ENCODE measurements at places on chromosomes 11 and 22.

DNA sequence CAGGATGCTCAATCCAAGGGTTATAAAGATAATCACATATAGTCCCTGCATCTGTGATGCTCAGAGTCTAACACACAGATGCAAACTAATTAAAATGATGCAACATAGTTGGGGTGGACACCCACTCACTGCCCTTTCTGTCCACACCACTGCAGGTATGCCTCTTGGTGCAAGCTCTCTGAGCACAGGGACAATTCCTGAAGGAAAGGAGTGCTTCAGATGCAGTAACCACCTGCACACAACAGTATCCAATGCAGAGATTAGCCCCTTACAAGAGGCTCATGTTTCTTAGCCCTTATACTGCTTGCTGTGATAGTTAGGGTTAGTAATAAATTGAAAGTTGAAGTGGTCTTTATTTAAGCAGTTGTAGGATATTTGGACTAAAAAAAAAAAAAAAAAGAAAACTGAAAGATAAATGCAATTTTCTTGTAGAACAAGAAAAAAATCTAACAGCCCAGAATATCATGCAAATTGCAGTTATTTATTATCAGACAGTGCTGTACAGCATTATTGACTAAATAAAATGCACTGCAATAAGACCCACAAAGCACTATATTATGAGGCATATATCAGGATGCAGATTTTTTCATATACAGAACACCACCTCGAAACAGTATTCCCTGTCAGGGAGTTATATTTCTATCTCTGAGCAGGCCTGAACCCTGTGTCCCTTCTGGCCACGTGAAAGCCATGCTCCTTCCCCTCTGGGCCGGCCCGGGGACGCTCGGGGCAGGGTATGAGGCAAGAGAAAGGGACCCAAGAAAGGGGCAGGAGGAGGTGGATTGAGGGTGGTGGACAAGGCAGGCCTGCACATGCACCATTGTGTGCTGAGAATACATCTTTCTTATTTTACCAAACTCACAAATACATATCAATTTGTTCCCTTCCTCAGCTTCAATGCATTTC, 260.2 kb downstream of the OPCML start:
- DNase-seq: no peak

DNA sequence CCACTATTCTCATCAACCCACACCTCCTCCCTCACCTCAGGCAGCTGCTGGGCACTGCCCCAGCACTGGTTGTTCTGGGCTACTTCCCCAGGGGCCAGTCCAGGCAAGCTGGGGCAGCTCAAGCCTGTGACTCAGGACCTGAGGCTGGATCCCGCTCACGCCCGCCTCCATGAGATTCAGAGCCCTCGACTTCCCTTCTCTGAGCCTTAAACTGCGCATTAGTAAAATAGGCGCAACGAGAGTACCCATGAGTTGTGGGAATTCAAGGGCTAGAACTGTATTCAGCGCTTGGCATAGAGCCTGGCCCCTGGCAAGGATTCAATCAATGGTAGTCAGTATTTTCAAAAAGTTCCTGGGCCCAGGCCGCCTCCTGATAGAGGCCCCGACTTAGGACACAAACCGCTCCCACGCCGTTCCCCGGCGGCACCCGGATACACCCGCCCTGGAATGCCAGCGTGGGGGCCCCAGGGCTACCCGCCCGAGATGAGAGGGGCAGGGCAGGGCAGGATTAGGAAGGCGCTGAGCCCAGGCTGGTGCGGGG, 723 bp upstream of the CD82 start:
- no peak for DNase-seq

- DNase-seq: no peak
These were observed 549.9 kb downstream of the MIAT start for GRCh38 chr22:27207266-27207665.

DNA sequence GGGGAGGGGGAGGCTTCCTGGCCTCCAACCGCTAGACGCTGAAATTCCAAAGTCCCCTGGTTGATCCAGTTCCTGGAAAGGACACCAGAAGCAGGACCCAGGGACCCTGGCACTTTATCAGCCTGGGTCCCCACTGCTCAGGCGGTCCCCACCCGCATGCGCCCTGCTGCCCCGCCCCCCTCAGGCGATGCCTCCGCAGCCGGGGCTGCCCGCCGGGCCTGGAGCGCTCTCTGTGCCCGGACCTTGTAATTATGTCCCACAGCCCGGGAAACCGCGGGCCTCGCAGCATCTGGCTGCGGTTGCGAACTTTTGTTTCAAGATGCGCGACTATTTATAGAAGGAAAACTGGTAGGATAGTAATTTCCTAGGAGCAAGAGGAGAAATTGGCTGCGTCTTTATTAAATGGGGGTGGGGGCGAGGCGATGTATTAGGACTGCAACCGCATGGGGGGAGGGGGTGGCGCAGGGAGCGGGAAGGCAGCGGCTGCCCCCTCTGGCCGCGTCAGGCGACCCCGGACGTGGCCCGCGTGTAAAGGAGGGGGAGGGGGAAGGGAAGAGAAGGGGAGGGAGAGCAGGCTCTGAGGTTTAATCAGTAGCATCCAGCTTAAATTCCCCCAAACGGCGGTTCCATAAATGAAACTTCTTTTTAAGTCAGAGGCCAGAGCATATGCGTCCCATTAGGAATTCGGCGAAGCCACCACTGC, 6.1 kb downstream of the WNT7B start:
- DNase-seq: no peak

GRCh38 chr22:48258064-48258701, 1495.7 kb downstream of the TBC1D22A start:
- DNase-seq: no peak

DNA sequence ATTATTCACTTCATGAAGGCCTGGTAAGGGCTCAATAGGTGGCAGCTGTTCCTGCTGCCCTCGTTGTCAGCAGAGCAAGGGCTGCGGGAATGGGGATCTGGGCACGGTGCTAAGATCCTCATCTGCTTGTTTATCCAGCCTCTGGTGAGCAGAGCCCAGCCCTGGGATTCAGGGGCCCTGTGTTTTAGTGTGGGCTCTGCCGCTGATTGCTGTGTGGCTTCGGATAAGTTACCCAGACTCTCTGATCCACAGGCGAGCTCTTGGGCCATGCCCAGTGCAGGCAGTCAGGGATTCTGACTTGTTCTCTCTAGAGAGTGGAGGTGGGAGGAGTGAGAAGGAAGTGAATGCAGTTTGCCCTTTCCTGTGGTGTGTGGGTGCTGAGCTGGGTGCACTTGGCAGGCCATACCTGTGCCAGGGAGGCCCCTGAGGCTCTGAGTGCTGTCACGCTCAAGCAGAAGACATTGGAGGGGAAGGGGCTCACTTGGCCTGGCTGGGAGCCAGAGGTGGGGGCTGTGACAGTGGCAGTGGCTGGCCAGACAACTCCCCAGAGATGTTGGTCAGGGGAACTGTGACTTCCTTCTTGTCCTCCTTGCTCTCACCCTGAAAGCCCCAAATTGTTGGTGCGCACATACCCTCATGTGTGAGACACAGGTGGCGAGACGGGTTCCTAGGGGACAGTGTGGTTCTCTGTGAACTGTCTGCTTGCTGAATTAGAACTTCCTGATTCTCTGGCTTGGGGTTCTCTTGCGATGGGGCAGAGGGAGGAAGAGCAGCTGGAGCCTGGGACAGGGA, 43.7 kb downstream of the CD82 start:
- peak; percentile 61 for DNase-seq

GRCh38 chr22:47288680-47289079, 526.2 kb downstream of the TBC1D22A start:
- DNase-seq: no peak

Data from GM13977 (cell line).